ENCODE measurements at places on chromosomes 6 and 20. TPM values are rescaled to one million over a fixed set of nuclear protein-coding genes. Genes with fewer than 3 reads are reported as not detected.

DEFB132 gene
- total RNA-seq, result not detected

GRCh38 chr20:51597389-51598231, 55.1 kb upstream of the NFATC2 start:
- no peak for DNase-seq

DNA sequence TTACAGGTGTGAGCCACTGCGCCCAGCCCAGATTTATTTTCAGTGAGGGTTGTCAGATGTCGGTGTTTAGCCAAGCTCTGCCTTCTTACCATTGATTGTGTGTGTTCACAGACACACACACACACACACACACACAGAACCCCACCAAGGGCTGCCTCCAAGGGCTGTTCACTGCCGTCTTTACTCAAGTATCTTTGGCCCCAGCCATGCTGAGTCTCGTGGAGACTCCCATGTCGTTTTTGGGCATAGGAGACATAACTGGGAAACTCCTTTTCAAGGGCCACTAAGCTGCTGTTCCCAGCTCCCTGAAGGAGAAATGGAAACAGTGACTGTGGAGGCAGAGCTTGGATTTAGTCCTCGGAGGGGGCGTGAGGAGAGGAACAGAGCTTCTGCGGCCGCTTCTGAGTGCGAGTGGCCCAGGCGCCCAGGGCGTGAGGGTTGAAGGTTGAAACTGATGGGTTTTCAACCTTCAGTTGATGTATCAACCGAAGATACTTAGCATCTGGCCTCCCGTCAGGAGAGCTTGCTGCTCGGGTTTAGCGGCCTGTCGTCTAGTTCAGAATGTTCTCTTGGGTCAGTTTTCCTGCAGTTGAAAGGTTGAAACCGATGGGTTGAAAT, 243.6 kb downstream of the TTLL2 start:
- no peak for DNase-seq

- DNase-seq, result no peak
Measured at GRCh38 chr6:36590237-36590636, 3.9 kb upstream of the SRSF3 start.

DNA sequence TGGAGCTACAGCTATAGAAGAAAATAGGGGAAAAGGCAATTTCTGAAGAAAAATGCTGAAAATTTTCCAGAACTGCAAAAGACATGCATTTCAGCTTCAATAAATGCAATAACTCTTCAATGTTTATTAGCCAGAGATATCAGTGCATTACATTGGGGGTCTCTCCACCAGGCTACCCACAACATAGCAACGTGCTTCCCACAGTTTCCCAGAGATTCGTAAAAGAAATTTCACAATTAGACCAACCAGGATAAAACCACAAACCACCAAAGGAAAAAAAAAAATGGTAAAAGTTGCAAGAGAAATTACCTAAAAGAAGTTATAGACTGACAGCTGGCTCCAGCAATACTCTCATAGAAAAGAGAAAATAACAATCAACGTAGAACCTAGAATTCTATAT, 16.0 kb downstream of the LY86 start:
- DNase-seq, result no peak

DNA sequence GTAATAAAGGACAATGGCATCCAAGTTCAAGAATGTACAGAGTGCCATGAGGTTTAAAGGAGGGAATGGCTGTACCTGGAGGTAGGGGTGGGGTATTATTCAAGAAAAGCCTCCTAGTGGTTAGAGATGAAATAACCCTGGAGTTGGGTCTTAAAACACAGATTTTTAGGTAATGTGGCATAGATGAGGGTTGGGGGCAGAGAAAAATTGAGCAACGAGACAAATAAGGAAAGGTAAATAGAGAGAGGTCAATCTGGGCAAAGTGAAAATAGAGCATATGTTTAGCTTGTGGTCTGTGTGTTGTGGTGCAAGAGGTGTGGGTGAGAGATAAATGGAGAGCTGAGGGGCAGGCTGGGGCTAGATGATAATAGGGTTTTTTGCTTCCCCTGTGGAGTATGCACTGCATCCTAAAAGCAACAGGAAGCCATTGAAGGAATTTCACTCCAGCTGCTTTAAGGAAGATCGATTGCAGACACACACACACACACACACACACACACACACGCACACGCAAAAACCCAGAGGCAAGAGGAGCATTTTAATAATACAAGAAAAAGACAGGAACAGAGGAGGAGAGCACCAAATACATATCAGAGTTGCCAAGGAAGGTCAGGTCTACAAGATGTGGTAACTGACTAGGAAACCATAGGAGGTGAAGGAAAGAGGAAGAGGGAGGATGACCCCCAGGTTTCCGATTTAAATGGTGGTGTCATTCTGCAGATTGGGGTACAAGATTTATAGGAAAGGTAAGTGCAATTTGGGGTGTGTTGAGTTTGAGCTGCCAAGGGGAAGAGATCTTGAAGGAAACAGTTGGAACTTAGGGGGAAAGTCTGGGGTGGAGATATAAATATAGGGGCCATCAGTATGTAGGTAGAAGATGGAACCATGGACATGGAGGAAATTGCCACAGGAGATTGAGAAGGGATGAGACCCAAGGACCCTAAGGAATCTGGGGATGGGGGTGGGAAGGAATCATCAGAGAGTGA, 31.3 kb upstream of the ADGRF1 start:
- DNase-seq, result no peak

DNA sequence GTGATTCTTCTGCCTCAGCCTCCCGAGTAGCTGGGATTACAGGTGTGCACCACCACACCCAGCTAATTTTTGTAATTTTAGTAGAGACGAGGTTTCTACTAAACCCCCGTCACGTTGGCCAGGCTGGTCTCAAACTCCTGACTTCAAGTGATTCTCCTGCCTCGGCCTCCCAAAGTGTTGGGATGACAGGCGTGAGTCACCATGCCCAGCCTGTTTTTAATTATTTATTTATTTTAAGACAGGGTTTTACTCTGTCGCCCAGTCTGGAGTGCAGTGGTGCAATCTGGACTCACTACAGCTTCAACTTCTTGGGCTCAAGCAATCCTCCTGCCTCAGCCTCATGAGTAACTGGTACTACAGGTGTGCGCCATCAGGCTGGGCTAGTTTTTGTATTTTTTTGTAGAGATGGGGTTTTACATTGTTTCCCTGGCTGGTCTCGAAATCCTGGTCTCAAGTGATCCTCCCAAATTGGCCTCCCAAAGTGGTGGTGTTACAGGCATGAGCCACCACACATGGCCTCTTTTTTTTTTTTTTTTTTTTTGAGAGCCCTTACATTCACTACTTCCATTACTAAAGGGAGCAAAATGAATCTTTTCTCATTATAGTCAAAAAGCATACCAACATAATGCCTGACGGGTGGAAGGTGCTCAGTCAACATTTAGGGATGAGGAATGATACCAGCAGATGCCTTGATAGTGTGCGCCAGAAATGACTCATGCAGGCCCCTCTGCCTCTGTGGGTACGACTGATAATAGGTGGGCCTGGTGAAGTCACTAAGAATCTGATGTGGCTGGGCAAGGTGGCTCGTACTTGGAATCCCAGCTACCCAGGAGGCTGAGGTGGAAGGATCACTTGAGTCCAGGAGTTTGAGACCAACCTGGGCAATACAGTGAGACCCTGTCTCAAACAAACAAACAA, 17.8 kb upstream of the RALGAPB start:
- DNase-seq, result no peak

- DNase-seq, result no peak
Measured at GRCh38 chr6:162638931-162639574, 88.5 kb downstream of the PRKN start.

GRCh38 chr6:36414481-36414880, 27.0 kb upstream of the ETV7 start:
- DNase-seq, result no peak

- no peak for DNase-seq
Measured at GRCh38 chr6:1765160-1765903, 155.6 kb downstream of the FOXC1 start.

Measured in CD4-positive, CD25-positive, alpha-beta regulatory T cell (primary cell).